Colonic mucosa (tissue), 4 donors: ENCODE measurements at places on chromosomes 6 and 20.

- no peaks in the 10 kb centered on the region for H3K36me3 ChIP-seq
- no peaks in the 10 kb centered on the region for H3K4me1 ChIP-seq
- H3K4me3 ChIP-seq = no peak overlapping the region
- H3K27me3 ChIP-seq = no peaks in the 10 kb centered on the region
- no peak overlapping the region for H3K27ac ChIP-seq
- DNase-seq = no peak
These were observed 17.0 kb downstream of the CCDC167 start for GRCh38 chr6:37482606-37483251.

GRCh38 chr6:77548190-77548589 is 84.9 kb upstream of the HTR1B start:
- no peak overlapping the region for H3K27ac ChIP-seq
- no peak for DNase-seq
- no peak overlapping the region for H3K4me3 ChIP-seq
- H3K36me3 ChIP-seq = no peaks in the 10 kb centered on the region

- no peaks in the 10 kb centered on the region for H3K27me3 ChIP-seq
- H3K27ac ChIP-seq = no peak overlapping the region
- no peak overlapping the region for H3K4me3 ChIP-seq
- no peaks in the 10 kb centered on the region for H3K4me1 ChIP-seq
These were observed 200.9 kb upstream of the EYA4 start for GRCh38 chr6:133040094-133040802.

GRCh38 chr6:144847916-144848315 is 562.8 kb downstream of the UTRN start:
- no peak for DNase-seq
- no peaks in the 10 kb centered on the region for H3K36me3 ChIP-seq
- H3K27me3 ChIP-seq = no peaks in the 10 kb centered on the region
- no peak overlapping the region for H3K4me3 ChIP-seq
- no peak overlapping the region for H3K27ac ChIP-seq
- no peaks in the 10 kb centered on the region for H3K4me1 ChIP-seq

DNA sequence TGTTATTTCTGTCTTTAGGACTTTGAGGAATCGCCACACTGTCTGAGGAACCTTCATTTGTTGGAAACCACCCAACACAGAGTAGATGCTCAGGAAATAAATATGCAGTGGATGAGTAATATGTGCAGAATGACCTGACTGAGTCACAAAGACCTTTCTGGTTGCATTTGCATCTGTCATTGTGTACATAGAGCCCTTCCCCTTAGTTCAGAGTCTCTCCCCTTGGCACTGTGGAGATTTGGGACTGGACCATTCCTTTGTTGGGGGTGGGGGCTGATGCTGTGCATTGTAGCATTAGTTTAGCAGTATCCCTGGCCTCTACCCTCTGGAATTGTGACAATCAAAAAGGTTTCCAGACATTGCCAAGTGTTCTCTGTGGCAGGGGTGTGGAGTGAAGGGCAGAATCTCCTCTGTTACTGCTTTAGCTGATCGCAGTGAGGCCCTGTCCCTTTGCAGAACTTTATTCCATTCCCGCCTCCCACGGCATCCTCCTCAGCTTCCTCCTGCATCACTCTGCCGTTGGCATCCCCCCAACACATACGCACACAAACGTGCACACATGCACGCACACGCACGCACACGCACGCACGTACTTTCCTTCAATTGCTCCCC is 64.5 kb downstream of the EYA2 start:
- no peak for DNase-seq
- no peaks in the 10 kb centered on the region for H3K27me3 ChIP-seq
- H3K36me3 ChIP-seq = no peaks in the 10 kb centered on the region
- no peak overlapping the region for H3K4me3 ChIP-seq
- no peaks in the 10 kb centered on the region for H3K4me1 ChIP-seq

DNA sequence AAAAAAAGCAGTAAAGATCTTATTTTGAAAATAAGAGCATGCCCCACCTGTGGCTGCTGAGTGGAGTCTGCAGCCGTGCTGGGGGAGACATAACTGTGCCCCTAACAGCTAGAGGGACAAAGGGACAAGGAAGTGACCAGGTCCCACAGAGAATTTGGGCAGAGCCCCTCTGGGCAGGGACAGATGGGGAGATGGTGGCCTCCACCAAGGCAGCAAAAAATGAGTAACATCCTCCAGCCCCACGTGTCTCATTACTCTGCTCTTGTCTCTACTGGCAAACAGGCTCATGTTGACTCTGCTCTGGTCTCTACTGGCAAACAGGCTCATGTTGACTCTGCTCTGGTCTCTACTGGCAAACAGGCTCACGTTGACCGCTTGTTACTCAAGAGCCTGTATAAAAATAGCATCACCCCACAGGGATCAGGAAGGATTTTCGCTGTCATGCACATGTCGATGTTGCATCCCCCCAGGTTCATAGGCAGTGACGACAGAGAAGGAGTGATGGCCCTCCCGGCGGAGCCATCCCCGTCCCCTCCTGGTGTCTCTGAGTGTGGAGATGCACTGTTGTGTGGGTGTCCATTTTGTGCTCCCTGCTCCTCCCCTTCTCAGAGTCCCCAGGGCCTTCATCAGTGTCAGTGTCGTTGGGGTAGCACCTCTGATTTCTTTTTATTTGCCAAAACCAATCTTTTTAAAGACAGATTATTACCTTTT is 17.3 kb upstream of the PCMTD2 start:
- no peaks in the 10 kb centered on the region for H3K27me3 ChIP-seq
- H3K36me3 ChIP-seq = no peaks in the 10 kb centered on the region
- no peak overlapping the region for H3K27ac ChIP-seq
- no peaks in the 10 kb centered on the region for H3K4me1 ChIP-seq
- H3K4me3 ChIP-seq = no peak overlapping the region

DNA sequence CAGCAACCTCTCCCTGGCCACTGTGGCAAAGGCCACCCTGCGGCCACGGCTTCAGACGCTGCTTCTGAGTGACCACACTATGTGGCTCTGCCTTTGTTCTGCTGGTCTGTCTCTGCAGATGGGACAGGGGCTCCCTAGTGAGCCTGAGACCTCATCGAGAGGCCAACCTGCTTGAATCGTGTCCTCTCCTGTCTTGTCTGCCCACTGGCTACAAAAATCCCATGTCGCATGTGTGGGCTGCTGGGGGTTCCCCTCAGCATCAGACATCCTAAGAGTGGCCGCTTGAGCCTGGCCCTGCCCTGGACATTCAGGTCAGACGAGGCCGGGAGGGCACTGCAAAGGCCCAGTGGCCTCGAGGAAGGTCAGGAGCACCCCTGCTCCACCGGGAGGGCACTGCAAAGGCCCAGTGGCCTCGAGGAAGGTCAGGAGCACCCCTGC is 222.9 kb downstream of the DLL1 start:
- H3K4me3 ChIP-seq = no peak overlapping the region
- DNase-seq = no peak
- H3K4me1 ChIP-seq = no peaks in the 10 kb centered on the region
- H3K27me3 ChIP-seq = no peaks in the 10 kb centered on the region
- no peaks in the 10 kb centered on the region for H3K36me3 ChIP-seq

DNA sequence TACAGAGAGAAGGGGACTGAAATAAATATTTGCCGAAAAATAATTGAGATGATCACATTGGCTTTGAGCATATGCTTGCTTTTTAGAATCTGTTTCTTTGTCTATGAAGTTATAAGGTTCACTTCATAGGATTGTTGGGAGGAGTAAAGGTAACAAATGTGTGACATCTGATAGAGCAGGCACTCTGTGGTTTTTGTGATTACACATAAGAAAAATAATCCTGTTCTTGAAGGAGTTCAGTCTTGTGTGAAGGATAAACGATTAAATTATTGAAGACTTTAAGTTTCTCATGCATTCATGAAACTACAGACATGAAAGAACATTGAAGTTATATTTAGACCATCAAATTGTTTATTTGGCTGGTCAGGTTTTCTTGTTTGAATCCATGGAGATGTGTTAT is 45.0 kb downstream of the QKI start:
- H3K36me3 ChIP-seq = no peaks in the 10 kb centered on the region
- H3K4me3 ChIP-seq = no peak overlapping the region
- H3K4me1 ChIP-seq = no peaks in the 10 kb centered on the region
- H3K27ac ChIP-seq = no peak overlapping the region
- no peaks in the 10 kb centered on the region for H3K27me3 ChIP-seq
- DNase-seq = no peak

- no peaks in the 10 kb centered on the region for H3K27me3 ChIP-seq
- DNase-seq = no peak
- H3K4me3 ChIP-seq = no peak overlapping the region
- H3K36me3 ChIP-seq = no peaks in the 10 kb centered on the region
These were observed 536.3 kb downstream of the TFAP2A start for GRCh38 chr6:9878535-9878934.

- no peaks in the 10 kb centered on the region for H3K36me3 ChIP-seq
- H3K4me3 ChIP-seq = no peak overlapping the region
- no peaks in the 10 kb centered on the region for H3K4me1 ChIP-seq
These were observed 93.1 kb upstream of the TAB2 start for GRCh38 chr6:149224399-149224798.

DNA sequence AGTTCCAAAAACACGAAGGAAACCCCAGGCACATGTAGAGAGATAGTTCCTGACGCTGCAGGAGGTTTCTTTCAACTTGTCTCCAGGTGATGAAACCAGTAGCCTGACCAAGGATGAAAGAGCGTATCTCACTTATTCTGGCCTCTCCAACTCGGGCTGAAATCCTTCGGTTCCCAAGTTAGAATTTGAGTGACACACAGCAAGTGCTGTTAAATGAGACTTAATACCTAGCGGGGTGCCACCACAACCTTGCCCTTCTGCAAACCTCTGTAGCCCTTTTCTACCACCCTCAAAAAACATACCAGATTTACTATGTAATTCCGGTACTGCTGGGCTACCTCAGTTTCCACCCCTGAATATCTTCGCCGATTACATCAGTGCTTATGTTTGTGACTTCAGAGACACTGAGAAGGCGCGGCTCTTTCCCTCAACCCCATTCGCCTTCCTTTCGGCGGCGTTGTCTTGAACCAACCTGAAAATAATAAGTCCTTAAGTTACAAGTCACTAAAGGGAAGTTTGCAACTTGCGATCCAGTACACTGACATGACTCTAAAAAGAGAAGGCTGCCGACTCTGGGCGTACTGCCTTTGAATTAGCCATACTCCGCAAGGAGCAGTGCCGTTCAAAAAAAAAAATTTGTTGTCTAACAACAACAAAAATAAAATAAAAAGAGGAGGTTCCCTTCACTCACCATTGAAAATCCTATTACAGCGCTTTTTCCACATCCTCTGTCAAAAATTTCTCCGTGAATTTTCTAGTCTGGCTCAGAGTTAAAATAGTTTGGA is 194.9 kb upstream of the ZNF184 start:
- H3K27me3 ChIP-seq = peaks cover 49% of the 10 kb centered on the region
- no peaks in the 10 kb centered on the region for H3K4me1 ChIP-seq
- no peaks in the 10 kb centered on the region for H3K36me3 ChIP-seq
- H3K4me3 ChIP-seq = no peak overlapping the region
- no peak overlapping the region for H3K27ac ChIP-seq

DNA sequence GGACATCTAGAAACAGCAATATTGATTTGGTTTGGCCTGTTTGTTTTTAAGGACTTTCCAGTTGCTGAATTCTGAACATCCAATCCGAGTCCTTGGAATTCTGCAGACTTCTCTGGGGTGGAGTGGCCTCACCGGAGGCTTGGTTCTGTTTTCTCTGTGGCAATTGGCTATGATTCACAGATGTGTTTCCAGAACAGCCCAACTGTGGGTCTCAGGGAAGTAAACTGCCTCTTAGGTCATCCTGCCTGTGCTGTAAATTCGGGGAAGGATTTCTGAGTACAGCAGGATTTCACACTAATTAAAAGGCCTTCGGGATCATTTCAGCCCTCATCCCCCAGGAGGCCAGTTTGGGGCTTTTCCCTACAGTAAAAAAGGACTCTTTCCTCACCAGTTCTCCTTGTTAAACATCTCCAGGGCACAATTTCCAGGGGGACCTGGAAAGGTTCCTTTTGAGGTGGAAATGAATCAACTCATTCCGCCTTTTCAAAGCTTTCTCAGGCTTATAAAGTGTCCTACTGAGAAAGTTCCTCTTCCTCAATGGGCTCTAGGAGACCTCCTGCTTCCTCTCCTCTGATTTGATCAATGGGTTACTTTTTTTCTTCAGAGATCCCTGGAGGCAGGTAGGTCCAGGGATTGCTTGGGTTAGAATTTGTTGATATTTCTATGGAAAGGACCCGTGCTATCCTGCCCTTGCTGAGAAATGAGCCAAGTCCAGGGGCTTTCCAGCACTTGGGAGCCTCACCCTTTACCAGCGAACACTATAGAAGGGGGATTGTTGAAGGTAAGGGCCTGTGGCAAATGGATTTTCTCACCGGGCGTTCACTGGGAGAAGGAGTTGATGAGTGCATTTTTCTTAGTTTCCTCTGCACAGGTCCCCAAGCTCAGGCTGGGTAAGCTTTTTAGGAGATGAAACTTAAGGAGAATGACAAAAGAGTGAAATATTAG is 114.6 kb downstream of the CLIC5 start:
- no peaks in the 10 kb centered on the region for H3K27me3 ChIP-seq
- no peak overlapping the region for H3K4me3 ChIP-seq

DNA sequence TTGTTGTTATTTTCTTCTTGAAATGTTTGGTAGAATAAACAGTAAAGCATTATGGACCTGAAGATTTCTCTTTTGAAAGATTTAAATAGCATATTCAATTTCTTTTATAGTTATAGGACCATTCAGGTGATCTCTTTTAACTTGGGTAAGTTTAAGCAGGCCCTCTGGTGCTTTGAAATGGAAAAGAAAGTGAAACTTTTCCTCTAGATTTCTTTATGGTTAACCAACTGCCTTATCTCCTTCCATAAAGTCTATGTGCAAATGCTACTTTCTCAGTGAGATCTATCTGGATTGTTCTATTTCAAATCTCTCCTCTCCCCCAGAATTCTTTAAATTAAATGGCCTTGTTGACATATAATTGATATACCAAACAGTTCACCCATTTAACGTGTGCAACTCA is 54.0 kb downstream of the PHACTR2 start:
- no peaks in the 10 kb centered on the region for H3K27me3 ChIP-seq
- peaks cover 5% of the 10 kb centered on the region for H3K4me1 ChIP-seq

GRCh38 chr6:13666194-13667105 is 45.2 kb downstream of the RANBP9 start:
- H3K27ac ChIP-seq = no peak overlapping the region
- no peaks in the 10 kb centered on the region for H3K36me3 ChIP-seq
- no peak for DNase-seq
- H3K4me1 ChIP-seq = no peaks in the 10 kb centered on the region

- H3K27me3 ChIP-seq = no peaks in the 10 kb centered on the region
- DNase-seq = no peak
- H3K4me3 ChIP-seq = no peak overlapping the region
- no peaks in the 10 kb centered on the region for H3K36me3 ChIP-seq
- H3K4me1 ChIP-seq = no peaks in the 10 kb centered on the region
- no peak overlapping the region for H3K27ac ChIP-seq
These were observed 67.4 kb upstream of the DSP start for GRCh38 chr6:7473805-7474719.

- no peak overlapping the region for H3K27ac ChIP-seq
- peak overlapping the region; percentile 32 for H3K4me3 ChIP-seq
These were observed 115.7 kb downstream of the AKAP7 start for GRCh38 chr6:131250936-131251335.

DNA sequence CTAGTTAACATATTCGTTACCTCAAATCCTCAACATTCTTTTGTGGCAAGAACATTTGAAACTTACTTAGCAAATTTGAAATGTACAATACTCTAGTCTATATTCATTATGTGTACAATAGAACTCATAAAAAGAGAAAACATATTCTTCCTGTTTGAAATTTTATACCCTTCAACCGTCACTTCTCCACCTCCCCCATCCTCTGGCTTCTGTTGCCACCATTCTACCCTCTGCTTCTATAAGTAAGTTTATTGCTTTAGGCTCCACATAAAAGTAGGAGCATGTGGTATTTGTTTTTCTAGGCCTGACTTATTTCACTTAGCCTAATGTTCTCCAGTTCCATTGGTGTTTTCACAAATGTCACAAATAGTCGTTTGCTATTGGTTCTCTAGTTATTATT is 205.3 kb downstream of the TENT5A start:
- no peaks in the 10 kb centered on the region for H3K36me3 ChIP-seq
- no peaks in the 10 kb centered on the region for H3K4me1 ChIP-seq
- no peak overlapping the region for H3K4me3 ChIP-seq
- H3K27ac ChIP-seq = peak overlapping the region; percentile 4
